ENCODE measurements at places on chromosomes 16 and 17.
A peak's percentile ranks its signal among the peaks of the same experiment; 100 is the strongest.

DNA sequence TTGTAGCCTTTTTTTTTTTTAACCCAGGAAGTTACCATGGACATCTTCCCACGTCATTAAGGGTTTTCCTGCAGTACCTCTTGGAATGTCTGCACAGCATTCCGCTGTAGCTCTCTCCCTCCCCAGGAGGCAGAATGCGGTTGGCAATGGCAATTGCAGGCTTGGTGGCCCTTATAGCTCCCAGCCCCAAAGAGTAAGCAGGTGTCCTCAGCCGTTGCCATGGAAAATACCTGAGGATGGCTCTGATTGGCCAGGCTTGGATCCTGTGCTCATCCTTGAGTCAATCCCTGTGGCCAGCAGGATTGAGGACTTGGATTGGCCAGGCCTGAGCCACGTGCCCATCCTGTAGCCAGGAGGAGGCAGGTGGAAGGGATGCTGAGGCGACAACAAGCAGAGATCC lies 15.5 kb upstream of the TIMP2 start:
- DNase-seq, result no peak

DNA sequence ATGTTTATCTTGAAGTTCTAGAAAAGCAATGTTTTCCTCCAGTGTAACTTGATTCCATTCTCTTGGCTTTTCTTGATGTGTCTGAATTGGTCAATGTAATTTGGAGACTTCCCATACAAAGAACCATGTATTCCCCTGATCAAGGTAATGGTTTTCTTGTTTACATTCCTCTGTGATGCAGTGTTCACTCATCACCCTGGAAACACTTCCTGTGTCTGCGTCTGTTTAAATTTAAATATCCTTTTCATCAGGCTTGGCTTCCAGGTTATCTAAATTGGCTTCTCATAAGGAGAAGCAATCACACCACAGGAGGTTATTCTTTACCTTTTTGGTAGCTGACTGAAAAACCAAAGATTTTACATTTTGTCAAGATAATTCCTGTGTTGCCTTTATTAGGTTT lies 237.3 kb upstream of the WSCD1 start:
- no peak for DNase-seq

DNA sequence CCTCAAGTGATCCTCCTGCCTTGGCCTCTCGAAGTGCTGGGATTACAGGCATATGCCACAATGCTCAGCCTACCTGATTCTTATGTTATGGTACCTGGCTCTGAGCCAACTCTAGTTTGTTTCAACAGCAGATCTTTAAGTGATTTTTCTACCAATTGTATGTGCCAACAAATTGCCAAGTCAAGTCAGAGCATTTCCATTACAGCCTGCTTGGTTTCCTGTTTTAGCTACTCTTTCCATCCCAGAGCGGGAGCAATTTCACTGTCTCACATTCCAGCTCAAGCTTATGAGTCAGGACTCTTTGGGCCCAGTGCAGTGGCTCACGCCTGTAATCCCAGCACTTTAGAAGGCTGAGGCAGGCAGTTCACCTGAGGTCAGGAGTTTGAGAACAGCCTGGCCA lies 30.8 kb upstream of the RBBP6 start:
- no peak for DNase-seq

GRCh38 chr17:83175119-83175821 lies 95.9 kb downstream of the METRNL start:
- peak; percentile 63 for DNase-seq

- DNase-seq, result no peak
Observed at GRCh38 chr17:47615766-47616424, 33.8 kb upstream of the KPNB1 start.

All from chondrocyte (in vitro differentiated cells).